Stimulated activated naive CD4-positive, alpha-beta T cell treated with Interleukin-2 at 50 U/mL for 16 hours (primary cell): ENCODE measurements at places on chromosomes 7 and 10.

DNA sequence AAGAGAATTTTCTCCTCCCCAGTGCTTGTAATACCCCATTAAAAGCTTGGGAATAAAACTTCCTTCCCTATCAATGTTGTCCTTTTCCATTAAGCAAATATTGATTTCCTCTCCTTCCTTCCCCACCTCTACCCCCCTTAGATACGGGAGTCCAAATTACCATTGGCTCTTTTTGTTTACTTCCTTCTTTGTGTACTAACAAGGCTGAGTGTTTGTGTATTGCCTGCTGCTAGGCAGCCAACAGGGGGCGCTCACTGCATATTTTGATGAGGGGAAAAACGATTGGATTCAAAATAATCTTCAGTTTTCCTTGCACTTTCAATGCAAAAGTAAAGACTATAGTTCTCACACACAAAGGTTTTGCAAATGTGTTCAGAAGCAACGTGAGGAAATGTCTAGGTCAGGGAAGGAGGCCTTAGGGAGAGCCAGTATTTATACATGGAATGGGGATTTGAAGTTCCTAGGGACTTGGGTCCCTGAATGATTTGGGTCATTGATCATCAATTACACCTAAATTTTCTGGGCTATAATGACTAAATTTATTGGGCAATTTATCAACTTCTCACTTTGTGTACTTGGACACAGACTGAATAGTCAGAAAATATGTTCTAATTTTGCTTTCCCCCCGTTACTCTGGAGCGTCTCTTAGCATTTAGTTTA is 23.6 kb upstream of the VPS41 start:
- DNase-seq, result peak; percentile 29

DNA sequence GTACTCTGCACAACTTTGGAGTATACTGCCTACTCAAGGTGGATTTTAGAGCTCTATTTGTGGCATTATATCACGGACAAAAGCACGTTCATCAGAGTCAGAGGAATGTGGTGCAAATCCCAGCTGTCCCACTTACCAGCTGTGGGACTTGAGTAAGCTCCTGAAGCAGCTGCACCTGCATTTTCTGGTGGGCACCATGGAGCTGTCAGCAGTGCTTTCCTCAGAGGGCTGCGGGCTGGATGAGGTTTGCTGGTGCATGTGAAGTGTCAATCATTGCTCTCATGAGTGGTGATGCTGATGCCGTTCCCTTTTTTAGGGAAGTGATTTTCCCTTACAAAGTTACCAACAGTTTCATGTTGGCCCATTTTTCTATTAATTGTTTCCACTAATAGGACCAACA is 53.4 kb downstream of the EGFR start:
- DNase-seq, result no peak

GRCh38 chr7:116809636-116810266 is 52.6 kb upstream of the CAPZA2 start:
- no peak for DNase-seq

DNA sequence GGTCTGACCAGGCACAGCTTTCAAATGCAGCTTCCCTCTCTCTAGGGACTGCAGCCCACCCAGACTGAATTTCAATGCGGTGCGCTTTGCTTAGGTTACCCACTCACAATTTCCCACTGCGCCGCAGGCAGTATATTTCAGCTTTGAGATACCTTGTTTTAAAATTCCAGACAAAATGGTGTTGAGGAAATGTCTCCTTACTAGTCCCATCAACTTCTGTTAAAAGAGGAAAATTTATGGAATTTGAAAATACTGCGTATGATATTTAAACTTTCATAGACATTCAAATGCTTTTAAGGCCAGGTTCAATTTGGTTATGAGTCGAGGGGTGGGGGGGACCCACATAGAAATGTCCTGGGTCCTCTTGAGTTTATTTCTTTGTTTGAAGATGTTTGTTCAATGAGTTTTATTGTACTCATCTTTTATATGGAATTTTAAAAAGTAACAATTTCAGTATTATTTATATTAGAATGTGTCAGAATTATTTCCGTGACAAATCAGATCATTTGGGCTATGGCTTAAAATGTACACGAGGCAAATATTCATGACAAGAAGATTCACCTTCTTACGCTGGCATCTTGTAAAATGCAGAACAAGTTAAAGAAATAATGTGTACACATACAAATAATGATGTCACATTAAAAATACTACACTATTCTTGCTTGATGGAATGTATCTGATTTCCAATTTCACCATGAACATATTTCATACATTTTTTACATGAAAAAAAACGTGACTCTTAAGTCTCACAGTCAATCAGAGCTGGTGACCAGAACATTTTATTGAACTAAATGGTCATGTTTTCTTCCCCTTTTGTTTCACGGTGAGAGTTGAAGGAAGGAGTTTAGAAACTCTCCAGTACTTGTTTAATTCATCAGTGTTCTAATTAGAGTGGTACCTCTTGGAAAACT is 1.3 kb downstream of the IKZF1 start:
- DNase-seq, result no peak

DNA sequence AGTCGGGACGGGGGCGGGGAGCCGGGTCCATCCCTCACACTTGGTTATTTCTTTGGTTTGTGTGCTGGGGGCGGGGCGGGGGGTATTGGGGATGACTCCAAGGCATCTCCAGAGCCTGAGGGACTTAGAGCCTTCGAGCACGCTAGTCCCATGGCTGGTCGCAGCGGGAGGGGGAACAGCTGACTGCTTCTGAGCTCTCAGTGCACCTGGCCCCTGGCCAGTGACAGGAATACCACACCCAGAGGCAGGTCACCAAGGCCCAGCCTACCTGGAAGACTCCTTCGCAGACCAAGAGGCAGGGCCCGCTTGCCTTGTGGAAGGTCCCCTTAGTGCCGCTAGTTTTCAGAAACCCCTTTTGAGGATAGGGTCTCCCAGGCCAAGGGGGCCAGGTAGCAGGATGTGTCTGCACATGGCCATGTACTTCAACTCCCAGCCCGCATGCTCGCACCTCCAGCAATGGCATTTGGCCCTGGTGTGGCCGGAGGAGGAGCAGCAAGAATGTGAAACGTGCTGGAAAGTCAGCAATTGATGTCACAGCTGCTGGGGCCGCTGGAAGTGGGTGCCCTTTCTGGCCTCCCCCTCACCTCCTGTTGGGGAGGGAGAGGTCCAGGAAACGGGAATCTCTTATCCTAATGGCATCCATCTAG is 40.3 kb downstream of the AGAP3 start:
- no peak for DNase-seq

- no peak for DNase-seq
Observed at GRCh38 chr10:71094712-71095390, 117.5 kb upstream of the UNC5B start.

DNA sequence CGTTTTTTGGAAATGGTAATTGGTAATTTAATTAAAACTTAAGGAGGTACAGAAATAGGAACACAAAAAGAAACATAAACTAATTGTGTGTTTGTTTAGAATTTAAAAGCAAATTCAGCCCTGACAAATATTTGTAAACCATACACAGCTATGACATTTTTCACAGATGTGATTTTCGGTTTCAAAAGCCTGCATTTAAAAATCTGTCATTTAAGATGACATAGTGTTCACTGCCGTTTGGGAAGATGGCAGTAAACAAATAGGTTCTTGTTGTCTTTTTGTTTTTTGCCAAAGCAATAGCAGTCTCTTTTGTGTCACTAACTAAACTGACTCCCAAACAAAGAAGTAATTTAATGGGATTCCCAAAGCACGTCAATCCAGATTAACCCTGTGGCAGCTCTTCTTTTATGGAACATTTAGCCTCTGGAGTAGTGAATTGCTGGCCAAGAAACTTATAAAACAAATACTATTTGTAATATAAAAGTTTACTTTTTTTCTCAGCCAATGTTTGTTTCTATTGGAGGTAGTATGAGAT is 697.6 kb downstream of the PHTF2 start:
- no peak for DNase-seq

- peak; percentile 37 for DNase-seq
Observed at GRCh38 chr10:74177140-74177677, 26.2 kb downstream of the ADK start.

DNA sequence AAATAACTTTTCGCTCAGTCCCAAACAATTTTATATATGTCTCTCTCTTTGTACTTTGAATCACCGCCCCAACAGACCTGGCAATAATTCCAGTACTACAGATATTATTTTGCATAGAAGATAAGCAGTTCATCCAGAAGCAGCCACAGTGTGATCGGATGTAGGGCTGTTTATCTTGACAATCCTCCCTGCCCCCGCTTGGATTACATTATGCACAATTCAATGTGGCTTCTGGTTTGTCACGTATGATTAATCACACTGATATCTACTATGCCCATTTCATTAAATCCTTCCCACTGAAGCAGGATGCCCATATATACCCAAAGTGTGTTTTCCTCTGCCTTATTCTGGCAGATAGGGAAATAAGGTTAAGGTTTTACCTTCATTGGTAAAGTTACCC is 115.2 kb downstream of the PDE1C start:
- no peak for DNase-seq

GRCh38 chr10:87935290-87936141 is 72.1 kb downstream of the PTEN start:
- DNase-seq, result no peak
